Prostate gland (tissue), 2 donors: ENCODE measurements at places on chromosomes 12 and 14. TPM values are rescaled to one million over a fixed set of nuclear protein-coding genes. Genes with fewer than 3 reads are reported as not detected.

The CIT gene
- total RNA-seq: 2.6 TPM

The CLEC12A gene
- total RNA-seq: not detected

The HOXC11 gene
- not detected for total RNA-seq

The MTRFR gene
- 26.7 TPM for total RNA-seq

The ZNF605 gene
- 9.6 TPM for total RNA-seq

The KRT6A gene
- total RNA-seq: 13.6 TPM

DNA sequence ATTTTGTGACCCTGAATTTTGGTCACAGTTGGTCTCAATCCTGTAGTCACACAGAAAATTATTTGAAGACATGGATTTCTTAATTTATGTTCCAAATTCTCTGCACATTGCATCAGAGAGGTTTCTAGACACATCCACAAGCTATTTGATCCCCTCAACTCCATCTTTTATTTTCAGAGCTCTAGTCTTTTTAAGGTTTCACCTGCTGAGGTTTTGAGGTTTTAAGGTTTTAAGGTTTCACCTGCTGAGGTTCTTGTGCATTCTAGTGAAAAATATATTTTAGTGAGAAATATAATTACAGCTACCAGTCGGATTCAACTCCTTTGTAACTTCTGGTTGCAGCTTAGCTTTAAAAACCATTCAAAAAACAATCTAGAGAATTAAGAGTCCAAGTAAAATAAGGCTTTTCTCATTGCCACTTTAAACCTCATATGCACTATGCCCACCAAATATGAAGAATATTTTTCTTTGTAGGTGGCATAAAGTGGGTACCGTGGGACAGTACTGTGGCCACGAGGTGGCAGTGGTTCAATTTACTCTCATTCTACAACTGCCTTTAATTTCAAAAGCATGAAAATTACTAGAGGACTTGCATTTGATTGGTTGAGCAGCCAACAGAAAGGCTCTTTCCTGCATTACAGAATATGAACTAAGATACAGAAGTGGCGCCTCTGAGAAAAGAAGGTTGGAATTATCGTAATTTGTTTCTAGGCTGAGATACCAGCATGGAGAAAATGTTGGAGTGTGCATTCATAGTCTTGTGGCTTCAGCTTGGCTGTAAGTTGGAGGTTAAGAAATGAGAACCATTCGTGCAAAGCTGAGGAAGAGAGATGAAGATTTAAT, 366.5 kb upstream of the OR4E1 start:
- no peaks in the 10 kb centered on the region for H3K4me1 ChIP-seq
- no peak overlapping the region for H3K27ac ChIP-seq
- no peak overlapping the region for H3K4me3 ChIP-seq
- H3K36me3 ChIP-seq: no peaks in the 10 kb centered on the region
- DNase-seq: no peak

DNA sequence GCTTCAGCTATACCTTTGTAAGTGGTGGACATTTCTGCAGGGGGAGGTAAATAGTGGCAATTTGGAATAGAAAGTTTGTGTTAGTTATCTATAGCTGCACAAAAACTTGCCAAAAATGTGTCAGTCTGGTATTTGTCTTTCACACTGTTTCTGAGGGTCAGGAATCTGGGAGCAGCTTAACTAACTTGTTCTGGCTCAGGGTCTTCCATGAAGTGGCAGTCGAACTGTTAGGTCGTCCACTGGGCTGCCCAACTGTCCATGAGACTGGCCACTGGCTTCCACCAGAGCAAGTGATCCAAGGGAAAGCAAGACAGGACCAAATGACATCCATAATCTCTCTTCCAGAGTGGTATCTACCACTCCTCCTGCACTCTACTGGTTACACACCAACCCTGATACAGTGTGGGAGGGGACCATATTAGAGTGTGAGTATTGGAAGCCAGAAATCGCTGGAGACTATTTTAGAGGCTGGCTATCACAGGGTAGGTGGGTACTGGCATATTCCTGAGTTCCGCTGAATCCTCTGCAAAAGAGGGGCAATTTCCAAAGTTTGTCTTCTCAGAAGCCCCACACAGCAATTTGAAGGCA, 60.9 kb downstream of the DYRK2 start:
- H3K27me3 ChIP-seq: no peaks in the 10 kb centered on the region
- no peaks in the 10 kb centered on the region for H3K36me3 ChIP-seq
- no peak overlapping the region for H3K27ac ChIP-seq
- no peak overlapping the region for H3K4me3 ChIP-seq
- no peak for DNase-seq

- H3K27ac ChIP-seq: no peak overlapping the region
- DNase-seq: no peak
- H3K27me3 ChIP-seq: no peaks in the 10 kb centered on the region
- no peaks in the 10 kb centered on the region for H3K36me3 ChIP-seq
Observed at GRCh38 chr14:69326611-69327010, 66.7 kb downstream of the GALNT16 start.

DNA sequence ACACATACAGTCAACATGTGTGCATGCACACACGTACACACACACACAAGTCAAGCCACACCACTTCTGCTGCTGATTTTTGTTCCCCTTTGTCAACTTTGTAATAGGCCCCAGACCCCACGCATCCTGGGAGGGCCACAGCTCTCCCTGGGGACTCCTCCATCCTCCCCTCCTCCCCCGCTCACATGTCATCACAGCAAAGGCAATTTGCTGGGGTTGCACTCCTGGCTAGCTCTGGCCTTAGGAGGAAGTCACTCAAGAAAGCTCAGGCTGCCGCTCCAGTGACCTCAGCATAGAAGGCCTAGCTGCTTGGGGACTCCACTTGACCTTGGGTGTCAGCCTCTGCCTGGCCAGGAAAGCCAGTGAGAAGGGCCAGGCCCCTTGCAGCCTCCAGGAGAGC, 27.2 kb downstream of the NGB start:
- DNase-seq: no peak
- H3K27me3 ChIP-seq: no peaks in the 10 kb centered on the region
- H3K4me1 ChIP-seq: no peaks in the 10 kb centered on the region
- no peak overlapping the region for H3K27ac ChIP-seq
- H3K4me3 ChIP-seq: no peak overlapping the region

DNA sequence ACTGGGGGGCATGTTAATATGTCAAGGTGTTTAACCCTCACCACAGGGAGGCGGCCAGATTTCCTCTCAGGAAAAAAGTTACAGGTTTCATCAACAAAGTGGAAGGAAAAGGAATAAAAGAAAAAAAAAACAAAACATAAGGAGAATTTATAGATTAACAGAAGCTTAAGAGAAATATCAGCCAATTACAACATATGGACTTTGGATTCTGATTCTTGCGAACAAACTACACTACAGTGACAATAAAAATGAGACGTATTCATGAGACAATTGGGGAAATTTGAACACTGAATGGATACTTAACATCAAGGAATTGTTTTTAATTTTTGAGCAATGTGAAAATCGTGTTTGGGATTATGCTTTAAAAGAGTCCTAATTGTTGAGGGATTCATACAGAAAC, 60.4 kb downstream of the CALM1 start:
- H3K4me1 ChIP-seq: no peaks in the 10 kb centered on the region
- no peak overlapping the region for H3K4me3 ChIP-seq
- DNase-seq: no peak
- no peaks in the 10 kb centered on the region for H3K27me3 ChIP-seq

DNA sequence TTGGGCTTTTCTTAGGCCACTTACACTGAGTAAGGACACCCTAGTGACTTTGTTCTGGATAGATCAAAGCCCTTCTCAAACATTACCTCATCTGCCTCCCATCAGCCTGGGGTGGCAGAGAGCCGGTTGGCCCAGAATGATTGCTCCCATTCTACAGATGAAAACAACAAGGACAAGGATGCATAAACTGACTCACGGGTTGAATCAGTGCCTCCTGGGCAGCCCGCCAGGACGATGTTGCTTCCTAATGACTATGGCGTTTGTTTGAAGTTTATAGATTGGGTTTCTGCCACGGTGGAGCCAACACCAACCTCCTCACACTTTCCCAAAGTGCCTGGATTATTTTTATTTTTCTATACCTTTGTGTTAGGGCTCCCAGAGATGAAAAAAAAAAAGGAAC, 3.6 kb upstream of the VRK1 start:
- H3K36me3 ChIP-seq: no peaks in the 10 kb centered on the region
- no peaks in the 10 kb centered on the region for H3K27me3 ChIP-seq
- H3K4me3 ChIP-seq: no peak overlapping the region
- no peaks in the 10 kb centered on the region for H3K4me1 ChIP-seq
- DNase-seq: no peak

DNA sequence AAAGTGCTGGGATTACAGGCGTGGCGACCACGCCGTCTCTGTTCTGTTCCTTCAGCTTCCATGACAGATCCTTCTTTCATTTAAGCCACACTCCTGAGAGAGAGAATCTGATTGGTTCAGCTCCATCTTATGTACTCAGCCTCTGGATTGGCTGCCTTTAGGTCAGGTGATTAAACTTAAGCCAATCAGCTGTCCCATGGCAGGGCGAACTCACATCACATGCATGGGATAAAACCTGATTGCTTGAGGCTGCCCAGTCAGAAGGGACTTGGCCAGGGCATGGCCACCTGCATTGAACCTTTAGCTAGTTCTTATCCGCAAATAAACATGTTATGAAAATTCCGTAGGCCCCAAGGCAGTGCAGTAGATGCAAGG, 274.2 kb downstream of the SUDS3 start:
- peaks cover 2% of the 10 kb centered on the region for H3K27me3 ChIP-seq
- H3K4me3 ChIP-seq: no peak overlapping the region
- H3K36me3 ChIP-seq: no peaks in the 10 kb centered on the region
- no peaks in the 10 kb centered on the region for H3K4me1 ChIP-seq
